ENCODE measurements at places on chromosomes 6 and 20.

- no peak for DNase-seq
These were observed 387.8 kb downstream of the BMP2 start for GRCh38 chr20:7155282-7155681.

- DNase-seq = no peak
These were observed 97.4 kb upstream of the CNR1 start for GRCh38 chr6:88263591-88263990.

GRCh38 chr6:13292774-13293173 is 35.6 kb downstream of the TBC1D7 start:
- DNase-seq = no peak

- peak; percentile 78 for DNase-seq
These were observed 103.2 kb upstream of the BEND6 start for GRCh38 chr6:56851541-56852259.

- no peak for DNase-seq
These were observed 10.0 kb upstream of the LATS1 start for GRCh38 chr6:149727793-149728498.

- DNase-seq = peak; percentile 13
These were observed 248.0 kb downstream of the CDH26 start for GRCh38 chr20:60206259-60206658.

DNA sequence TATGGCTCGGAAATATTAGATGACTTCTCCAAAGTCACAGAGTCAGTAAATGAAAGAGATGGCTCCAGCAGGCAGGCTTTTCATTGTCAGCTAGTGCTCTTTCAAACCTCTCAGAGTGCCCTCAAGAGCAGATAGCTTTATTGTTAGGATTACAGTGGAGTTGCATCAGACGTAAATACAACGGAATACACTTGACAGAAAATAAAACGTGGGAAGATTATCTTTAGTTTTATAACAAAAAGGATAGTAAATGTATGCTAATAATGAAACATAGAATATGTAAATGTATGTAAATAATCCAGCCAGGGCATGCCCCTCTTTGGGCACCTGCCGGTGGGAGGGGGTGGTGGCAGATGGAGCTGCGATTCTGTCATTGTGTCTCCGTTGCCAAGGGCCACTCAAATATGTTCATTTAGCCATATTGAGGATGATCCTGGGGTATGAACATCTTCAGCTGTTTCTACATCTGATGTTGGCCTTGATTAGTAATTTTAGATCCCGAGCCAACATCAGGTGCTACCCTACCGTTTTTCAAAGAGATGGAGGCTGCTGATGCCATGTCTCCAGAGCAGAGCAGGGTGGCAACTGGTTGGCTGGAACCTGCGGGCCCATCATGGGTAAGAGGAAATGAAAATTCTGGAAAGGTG is 358.3 kb upstream of the SULF2 start:
- DNase-seq = no peak

DNA sequence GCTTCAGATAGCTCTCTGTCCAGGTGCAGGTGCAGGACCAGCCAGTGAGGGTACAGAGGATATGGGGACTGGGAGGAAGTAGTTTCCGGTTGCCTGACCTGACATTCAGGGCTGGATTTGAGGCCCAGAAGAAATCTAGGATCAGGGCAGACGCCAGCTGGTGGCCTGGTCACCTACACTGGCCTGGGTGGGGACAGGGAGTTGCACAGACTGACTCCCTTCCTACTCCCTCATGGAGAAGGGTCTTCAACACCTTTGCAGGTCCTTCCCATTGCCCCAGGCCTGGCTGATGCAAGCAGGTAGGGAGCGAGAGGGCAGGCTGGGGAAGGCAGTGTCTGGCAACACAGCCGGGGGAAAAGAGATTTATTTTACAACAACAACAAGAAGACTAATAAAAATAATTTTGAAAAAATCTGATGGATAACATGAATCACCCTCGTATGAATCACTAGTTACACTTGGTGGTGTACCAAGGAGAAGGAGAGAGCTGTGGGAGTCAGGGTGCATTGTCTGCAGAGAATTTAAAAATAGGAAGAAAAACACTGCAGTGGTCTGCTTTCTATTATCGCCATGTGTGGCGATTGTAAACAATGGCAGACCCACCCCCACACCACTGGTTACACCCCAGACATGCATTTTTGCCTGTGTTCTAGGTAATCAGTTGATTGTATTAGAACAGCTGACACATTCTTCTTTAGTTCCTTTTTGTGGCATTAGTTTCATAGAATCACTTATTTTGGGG is 62.3 kb upstream of the SNX9 start:
- DNase-seq = no peak

- no peak for DNase-seq
These were observed 90.1 kb downstream of the CRYBG1 start for GRCh38 chr6:106450653-106451052.

GRCh38 chr6:17393892-17394631 is 667 bp downstream of the CAP2 start:
- DNase-seq = no peak

GRCh38 chr6:131807644-131808459 is at the start of gene ENPP1:
ENPP1 (plus strand) TSS chr6:131808020; CDS start chr6:131808036, 16 bp downstream.
- peak; percentile 54 for DNase-seq

GRCh38 chr6:96841345-96841744 is 4.1 kb upstream of the GPR63 start:
- DNase-seq = no peak

DNA sequence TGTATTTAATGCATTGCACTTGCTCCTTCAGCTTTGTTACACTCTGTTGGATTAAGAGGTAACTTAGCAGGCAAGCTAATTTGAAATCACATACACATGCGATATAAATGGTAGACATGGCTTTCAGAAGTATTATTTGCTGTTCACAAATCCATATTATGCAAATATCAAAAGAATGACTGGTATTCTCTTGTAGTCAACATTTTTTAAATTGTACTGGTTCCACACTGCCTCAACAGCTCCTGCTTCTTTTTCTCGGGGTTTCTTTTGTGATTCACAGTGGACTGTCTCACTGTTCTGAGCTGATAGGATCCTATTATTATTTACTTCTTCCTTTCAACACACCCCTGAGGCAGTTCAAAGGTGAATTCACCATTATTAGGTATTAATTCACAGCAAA is 927.4 kb downstream of the KIF16B start:
- no peak for DNase-seq

- DNase-seq = no peak
These were observed 11.6 kb upstream of the ITPR3 start for GRCh38 chr6:33609528-33609927.

- no peak for DNase-seq
These were observed 141.2 kb upstream of the KCNG1 start for GRCh38 chr20:51163996-51164600.

DNA sequence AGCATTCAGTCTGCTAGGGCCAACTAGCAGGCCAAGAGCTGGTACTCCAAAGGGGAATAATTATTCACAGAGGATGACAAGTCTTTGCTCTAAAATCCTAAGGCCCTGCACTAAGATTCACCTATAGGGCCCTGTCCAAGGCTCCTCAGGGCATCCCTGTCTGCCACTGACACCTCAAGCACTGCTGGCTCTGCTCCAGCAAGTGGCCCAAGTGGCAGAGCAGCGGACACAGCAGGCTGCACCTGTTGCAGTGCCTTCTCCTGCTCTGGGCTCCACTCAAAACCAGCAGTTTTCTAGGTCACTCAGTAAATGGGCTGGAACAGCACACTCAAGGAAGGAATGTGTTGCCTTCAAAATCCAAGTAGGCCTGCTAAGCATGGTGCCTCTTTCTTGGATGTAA is 36.4 kb upstream of the SMOC2 start:
- DNase-seq = no peak

DNA sequence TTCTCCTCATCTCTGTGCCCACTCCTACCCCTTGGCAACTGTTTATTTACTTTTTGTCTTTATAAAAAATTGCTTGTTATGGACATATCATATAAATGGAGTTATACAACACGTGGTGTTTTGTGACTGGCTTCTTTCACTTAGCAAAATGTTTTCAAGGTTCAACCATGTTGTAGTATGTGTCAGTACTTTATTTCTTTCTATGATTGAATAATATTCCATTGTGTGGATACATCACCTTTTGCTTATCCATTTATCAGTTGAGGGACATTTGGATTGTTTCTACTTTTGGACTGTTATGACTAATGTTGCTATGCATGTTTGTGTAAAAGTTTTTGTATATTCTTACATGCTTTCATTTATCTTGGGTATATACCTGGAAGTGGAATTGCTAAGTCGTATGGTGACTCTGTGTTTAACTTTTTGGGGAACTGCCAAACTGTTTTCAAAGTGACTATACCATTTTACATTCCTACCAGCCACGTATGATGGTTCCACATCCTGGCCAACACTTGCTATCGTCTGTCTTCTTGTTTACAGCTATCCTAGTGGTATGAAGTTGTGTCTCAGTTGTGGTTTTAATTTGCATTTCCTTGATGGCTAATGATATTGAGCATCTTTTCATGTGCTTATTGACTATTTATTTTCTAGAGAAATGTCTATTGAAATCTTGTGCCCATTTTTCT is 84.4 kb downstream of the SLX4IP start:
- no peak for DNase-seq

GRCh38 chr6:167839343-167839742 is 12.6 kb downstream of the AFDN start:
- no peak for DNase-seq

- DNase-seq = peak; percentile 60
These were observed 304.4 kb downstream of the PREX1 start for GRCh38 chr20:48523191-48523995.

DNA sequence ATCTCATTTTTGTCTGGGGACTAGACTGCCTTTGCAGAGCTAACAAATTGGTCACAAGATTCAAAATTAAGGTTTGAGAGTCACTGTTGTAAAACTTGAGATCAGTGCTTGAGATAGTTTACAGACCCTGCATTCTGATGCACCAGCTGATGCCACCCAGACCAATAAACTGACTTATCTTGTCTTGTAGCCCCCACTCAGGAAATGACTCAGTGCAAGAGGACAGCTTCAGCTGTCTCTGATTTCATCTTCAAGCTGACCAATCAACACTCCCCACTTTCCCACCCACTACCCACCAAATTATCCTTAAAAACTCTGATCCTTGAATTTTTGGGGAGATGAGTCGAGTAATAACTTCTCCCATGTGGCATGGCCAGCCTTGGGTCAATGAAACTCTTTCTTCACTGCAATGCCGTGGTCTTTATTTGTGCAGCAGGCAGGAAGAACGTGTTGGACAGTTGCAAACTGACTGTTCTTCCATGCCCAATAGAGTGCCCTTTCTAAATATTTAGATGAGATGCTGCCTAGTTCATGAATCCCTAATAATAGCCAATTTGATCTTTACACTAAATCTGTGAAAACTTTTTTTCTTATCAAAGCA is 48.3 kb upstream of the PROKR2 start:
- DNase-seq = no peak
